ENCODE measurements at places on chromosomes 1 and 21. TPM values are rescaled to one million over a fixed set of nuclear protein-coding genes. Genes with fewer than 3 reads are reported as not detected.

The PARP1 gene
- 127 TPM for total RNA-seq

The KRTAP13-2 gene
- not detected for total RNA-seq

The NID1 gene
- total RNA-seq, result 89.3 TPM

The LCE1E gene
- total RNA-seq, result not detected

The MYOG gene
- not detected for total RNA-seq

The RNF11 gene
- 86.0 TPM for total RNA-seq

The ESRRG gene
- total RNA-seq, result not detected

The TMEM53 gene
- total RNA-seq, result 22.9 TPM

The C1orf115 gene
- total RNA-seq, result 3.9 TPM

The OR2G6 gene
- total RNA-seq, result not detected

The IL24 gene
- not detected for total RNA-seq

The C8A gene
- total RNA-seq, result not detected

The FOXD3 gene
- total RNA-seq, result 0.80 TPM

Data from Panc1 (cell line).